Stimulated activated CD8-positive, alpha-beta memory T cell treated with anti-CD3 and anti-CD28 coated beads, Interleukin-4, amount 100 ng/mL, for 4 hours (primary cell): ENCODE measurements at places on chromosomes 2 and 18.

DNA sequence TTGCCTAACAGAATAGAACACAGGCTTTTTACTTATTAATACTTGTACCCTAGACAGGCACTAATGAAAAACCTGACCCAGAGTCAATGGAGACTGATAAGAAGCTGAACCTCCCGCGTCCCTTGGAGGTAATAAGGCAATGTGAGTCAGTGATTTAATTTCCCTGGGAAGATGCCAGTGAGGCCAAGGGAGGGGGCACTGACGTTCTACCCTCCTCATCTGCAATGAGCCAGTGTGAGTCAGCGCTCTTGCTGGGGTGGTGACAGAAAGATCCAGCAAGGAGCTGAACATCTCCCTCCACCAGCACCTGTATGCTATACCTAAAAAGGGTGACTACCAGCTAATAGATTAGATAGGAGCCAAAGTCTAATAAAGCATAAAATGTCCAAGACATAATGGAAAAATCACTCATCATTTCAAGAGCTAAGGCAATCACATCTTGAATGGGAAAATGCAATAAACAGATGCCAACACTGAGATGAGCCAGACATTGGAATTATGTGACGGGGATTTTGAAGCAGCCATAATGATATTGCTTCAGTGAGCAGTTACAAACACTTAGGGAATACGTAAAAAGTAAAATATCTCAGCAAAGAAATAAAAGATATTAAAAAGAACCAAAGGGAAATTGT is 116.9 kb downstream of the TPGS2 start:
- no peak for DNase-seq

- DNase-seq: no peak
Measured at GRCh38 chr2:20617892-20618467, 32.9 kb downstream of the HS1BP3 start.

DNA sequence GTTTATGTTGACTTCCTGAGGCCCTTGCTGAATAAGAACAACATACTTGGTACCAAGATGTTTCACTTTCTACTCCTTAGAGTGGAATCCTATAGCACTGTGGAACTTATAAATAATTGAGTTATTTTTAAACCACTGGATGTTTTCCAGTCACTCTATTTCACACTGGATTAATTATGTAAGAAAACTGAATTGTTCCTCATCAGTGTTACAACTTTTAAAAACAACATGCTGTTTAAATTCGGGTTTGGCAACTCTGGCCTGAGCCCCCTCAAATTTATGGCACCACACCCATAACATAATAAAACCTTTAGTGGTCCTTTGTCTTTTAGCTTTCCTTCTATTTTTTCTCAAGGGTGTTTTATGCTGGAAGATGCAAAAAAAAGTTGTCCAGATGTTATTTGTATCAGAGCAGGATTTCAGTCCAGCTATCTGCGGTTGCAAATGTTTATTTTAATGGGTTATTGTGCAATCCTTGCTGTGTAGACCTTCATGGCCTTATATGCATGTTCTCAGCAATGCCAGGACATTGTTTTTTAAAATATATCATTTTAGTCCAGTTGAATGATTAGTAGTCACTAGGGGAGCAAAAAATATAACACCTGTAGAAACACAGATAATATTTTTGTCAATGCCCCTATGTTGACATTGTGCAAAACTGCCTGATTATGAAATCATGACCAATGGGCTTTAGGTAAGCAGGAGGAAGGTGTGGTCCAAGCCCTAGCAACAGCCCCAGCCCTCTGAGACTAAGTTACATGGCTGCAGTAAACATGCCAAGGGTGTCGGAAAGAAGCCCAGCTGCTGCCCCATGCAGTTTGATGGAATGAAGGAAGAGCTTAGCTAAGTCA is 638.0 kb upstream of the ZEB2 start:
- DNase-seq: no peak

DNA sequence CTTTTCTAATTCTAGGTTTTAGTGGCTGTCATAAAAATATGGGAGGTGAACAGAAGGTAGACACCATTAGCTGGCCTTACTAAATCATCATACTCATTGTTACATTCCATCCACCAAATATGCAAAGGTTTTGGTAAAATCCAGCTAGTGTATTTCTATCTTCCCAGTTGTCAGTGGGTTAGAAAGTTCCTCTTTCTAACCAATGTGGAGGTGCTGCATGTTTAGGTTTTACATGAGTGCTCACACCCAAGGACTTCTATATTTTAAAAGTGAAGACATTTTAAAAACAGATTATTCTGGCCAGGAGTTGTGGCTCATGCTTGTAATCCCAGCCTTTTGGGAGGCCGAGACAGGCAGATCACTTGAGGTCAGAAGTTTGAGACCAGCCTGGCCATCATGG is 5.9 kb downstream of the ALPP start:
- DNase-seq: no peak

- no peak for DNase-seq
Measured at GRCh38 chr2:16277117-16277516, 336.8 kb downstream of the MYCN start.
